Central memory CD4-positive, alpha-beta T cell (primary cell): ENCODE measurements at places on chromosomes 11 and 22.

- DNase-seq = no peak
Measured at GRCh38 chr11:87022254-87022653, 15.5 kb upstream of the TMEM135 start.

DNA sequence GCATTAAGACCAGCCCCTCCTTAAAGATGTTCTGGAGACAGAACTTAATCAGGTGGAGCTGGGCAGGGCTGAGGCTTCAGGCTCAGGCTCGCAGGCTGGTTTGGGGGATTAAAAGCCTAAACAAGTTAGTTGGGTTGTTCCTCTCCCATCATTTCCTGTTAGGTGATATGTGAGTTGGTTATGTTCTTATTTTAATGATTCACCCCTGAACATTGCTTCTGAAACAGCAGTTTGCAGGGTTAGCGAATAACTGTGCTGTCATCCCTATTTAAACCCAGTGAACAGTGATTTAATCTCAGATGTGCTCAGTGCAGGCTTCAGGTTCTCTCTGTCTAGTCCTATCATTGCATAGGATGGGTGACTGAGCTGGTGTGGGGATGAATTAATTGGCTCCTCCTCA is 47.4 kb upstream of the BIRC3 start:
- DNase-seq = no peak

GRCh38 chr11:41177791-41178190 is 281.7 kb downstream of the LRRC4C start:
- no peak for DNase-seq

DNA sequence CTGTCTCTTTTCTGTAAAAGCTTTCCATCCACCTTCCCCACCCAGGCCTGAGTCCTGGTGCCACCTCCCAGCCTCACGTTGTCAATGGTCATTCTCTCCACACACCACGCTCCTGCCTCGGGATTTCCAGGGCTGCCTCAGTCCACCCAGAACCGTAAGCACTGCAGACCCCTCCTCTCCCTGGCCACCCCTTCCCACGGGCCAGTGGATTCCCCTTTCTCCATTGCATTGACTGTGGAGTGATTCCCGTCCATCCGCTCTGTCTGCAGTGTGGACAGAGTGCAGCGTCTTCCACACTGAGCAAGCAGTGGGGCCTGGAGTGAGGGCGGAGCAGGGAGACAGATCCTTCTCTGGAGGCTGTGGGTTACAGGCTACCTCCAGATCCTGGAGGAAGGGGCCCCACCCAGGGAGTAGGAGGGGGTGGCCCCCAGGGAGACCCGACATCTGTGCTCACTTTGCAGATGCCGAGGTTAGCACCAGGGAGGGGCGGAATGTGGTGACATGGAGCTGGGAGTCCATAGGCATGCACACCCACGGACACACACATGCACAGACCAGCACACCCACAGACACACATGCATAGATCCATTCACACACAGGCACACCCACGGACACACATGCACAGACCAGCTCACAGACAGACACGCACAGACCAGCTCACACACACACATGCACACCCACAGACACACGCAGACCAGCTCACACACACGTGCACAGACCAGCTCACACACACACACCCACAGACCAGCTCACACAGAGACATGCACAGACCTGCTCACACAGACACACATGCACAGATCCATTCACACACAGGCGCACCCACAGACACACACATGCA is 109.6 kb upstream of the B3GAT1 start:
- no peak for DNase-seq

DNA sequence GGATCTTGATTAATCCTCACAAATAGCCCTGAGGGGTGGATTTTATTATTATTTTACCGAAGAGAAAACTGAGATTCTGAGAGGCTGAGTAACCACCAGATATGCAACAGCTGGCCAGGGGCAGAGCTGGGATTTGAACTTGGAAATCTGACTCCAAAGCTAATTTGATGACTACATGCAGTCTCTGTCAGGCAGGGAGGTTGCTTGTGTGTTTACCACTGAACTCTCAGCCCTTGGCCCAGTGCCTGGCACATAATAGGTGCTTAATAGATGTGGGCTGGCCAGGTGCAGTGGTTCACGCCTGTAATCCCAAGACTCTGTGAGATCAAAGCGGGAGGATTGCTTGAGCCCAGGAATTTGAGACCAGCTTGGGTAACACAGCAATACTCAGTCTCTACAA is 121.7 kb upstream of the CRYBB3 start:
- no peak for DNase-seq

DNA sequence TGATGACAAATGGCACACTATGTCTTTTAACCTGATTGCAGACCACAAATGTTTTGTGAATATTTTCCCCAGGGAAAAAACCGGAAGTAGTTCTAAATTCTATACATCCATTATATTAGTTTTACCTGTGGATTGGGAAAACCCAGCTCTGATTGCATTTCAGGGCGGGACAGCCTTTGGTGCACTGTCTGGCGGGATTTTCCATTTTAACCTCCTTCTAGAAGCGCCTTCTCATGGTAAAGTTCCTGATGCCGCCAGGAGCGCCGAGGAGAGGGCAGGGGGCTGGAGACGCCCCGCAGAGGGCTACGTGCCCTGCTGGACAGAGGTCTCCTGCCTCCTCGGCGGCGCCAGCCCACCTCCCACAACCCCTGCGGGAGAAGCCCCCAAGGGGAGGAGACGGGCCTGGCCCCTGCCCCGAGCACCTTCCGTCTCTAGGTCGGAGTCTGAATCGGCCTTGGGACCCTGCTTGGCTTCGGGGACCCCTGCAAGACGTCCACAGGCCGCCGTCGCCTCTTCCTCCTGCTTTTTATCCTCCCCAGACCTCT is 1.2 kb upstream of the P2RX6 start:
- no peak for DNase-seq

GRCh38 chr11:43712676-43713075 is 32.1 kb downstream of the HSD17B12 start:
- no peak for DNase-seq

- no peak for DNase-seq
Measured at GRCh38 chr11:19525714-19526113, 186.9 kb upstream of the NAV2 start.

- no peak for DNase-seq
Measured at GRCh38 chr11:72836111-72836510, 21.9 kb downstream of the ATG16L2 start.

DNA sequence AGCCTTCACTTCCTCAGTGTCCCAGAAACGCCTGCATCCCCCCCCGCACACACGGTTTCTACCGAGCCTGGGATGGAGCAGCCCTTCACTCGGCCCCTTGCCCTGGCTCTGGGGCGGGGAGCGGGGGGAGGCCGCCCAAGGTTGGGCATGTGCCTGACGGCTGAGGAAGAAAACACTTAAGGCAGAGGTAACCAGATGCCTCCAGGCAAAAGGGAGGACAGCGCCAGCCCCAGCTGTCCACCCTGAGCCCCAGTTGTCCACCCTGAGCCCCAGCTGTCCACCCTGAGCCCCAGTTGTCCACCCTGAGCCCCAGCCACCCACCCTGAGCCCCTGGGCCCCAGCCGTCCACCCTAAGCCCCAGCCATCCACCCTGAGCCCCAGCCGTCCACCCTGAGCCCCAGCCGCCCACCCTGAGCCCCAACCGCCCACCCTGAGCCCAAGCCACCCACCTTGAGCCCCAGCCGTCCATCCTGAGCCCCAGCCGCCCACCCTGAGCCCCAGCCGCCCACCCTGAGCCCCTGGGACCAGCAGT is 3.8 kb upstream of the TTLL8 start:
- no peak for DNase-seq

DNA sequence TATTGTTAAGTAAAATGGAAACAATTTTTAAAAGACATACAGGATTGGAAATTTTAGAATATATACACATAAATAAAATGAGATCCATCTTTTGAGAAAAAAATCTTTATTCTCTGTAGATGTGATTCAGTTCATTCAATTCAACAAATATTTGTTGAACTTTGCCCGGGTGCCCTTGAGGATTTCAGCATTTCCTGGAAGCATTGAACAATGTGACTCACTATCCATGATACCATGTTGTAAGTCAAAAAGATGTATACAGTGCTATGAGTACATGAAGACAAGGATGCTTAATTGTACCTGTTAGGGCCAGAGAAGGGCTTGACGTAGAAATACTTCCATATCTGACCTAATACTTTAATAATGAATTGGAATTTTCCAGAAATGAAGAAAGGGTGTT is 353.7 kb downstream of the METTL15 start:
- DNase-seq = no peak

DNA sequence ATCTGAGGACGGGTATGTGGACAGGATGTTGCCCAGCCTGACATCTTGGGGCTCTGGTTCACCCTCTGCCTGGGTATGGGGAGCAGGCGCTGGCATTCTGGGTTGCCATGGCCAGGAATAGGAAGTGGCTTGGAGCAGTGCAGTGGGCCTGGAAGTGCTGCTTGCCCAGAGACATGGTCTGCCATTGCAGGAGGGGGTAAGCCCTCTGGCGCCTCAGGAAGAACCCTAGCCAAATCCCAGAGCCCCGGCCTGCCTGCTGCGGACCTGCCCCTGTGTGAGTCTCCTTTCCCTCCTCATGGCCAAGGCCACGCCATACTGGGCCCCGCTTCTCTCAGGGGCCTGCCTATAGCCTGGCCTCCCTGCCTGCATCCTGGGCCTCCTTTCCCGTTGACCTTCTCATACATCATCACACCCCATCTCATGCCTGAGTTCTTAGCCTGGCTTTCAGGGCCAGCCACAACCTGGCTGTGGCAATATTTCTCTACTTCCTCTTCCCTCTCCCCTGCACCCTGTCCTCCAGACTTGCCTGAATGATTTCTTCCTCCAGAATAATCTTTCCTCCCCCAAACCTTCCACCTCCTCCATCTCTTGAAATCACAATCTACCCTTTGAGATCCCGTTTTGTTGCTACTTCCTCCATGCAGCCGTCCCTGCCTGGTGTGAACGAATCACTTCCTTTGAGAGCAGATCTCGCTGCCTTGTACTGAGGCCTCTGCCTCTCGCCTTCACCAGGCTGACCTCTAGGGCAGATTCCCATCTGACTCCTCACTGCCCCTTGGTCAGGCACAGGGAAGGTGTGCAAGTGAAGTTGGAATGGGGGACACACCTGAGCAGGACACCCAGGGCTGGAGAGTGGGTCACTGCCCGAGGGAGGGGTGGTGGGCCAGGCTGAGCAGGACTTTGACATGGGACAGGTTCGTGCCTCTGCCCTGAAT is 5.2 kb downstream of the CAPN5 start:
- DNase-seq = no peak

GRCh38 chr11:114832532-114833125 is 154.3 kb downstream of the NXPE2 start:
- no peak for DNase-seq

DNA sequence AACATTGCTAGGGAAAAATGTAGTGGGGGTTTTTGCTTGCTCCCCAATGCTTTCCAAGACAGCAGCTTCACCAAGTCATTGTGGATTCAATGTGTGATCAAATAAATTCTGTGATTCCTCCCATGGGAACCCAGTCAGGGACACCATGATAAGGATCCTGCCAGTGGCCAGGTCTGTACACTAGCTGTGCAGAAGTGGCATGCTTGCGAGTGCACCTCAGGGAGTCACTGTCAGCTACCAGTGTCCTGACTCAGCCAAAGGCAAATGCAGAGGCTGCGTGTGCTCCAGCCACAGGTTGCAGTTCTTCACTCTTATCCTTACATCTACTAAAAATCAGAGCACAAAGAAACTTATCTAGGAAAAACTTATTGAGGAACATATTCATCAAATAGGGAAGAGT is 9.4 kb upstream of the ACRV1 start:
- no peak for DNase-seq

GRCh38 chr11:15159085-15159484 is 44.4 kb downstream of the INSC start:
- DNase-seq = no peak

DNA sequence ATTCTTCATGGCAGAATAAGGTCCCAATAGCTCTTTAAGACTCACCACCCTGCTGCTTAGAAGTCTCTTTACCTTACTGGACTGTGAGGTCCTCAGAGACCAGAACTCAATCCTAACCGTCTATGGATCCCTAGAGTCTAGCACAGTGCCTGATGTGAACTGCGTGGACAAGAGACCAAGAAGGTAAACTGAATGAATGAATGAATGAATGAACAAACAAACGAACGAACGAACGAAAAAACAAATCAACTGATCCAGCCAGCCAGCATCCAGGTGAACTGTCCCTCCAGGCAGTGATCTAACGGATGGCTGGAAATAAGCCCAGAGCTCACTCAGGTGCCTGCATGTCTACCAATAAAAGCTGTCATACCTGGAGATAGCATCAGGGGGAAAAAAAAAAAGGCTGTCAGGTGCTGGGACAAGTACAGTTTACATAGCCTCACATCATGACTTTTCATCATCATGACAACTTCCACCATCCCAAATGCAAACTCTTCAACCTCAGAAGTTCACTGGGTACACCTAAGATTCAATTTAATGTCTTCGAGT is 59.8 kb downstream of the PACSIN2 start:
- DNase-seq = no peak

DNA sequence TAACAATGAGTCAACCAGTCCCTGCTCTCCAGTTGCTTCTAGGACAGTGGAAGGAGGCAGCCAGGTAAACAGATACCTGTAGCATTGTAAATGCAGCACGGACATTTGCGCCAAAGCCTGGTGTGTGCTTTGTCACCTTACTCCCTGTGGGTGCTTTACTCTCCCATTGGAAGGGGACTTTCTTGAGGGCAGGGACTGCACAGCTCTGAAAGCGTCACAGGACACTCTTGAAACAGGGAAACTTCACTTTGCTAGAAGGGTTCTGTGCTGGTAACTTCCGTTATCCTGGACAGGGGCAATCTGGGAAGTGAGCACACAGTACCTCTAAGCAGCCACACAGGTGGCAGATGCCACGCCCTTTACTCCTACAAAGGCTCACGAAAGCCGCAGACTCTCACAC is 99.8 kb downstream of the MYO18B start:
- no peak for DNase-seq

DNA sequence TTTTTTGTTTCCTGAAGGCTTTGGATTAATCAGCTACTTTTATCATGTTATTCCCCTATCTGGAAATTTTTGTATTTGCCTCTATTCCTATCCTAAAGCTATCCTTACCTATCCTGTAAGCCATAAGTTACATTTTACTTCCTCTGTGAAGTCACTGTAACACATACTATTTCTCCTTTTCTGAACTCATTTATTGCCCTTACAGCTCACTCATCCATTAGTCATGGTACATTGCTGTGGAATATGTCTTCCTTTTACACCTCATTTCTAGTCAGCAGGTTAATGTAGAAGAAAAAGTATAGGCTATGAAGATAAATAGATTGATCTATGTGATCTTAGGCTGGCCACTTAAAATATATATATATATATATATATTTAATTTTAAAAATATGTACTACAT is 28.0 kb downstream of the SWAP70 start:
- DNase-seq = no peak

- DNase-seq = no peak
Measured at GRCh38 chr11:27464909-27465308, 7.7 kb downstream of the LGR4 start.

- DNase-seq = no peak
Measured at GRCh38 chr11:2574043-2574552, 125.7 kb downstream of the KCNQ1OT1 start.

DNA sequence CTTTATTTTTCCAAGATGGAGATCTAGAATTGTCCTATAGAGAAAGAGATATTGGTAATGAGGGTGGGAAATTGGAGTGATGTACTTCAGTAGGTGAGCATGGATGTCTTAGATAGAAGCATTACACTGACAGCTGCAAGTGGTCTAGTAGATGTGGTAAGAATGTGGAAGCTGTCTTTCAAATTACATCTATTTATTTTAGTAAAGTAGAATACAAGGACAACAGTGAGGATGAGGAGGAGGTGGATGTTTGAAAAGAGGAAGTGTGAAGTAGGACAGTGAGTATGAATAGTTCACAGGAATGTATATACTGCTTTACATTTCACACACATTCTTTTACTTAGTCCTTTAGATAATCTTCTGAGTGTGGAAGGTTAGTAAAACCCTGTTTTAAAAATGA is 64.2 kb downstream of the HIPK3 start:
- DNase-seq = no peak

- no peak for DNase-seq
Measured at GRCh38 chr11:36009473-36009872, 65.6 kb downstream of the LDLRAD3 start.
